Ovary (tissue), 10 donors: ENCODE measurements at places on chromosomes 7 and 10. TPM values are rescaled to one million over a fixed set of nuclear protein-coding genes. Genes with fewer than 3 reads are reported as not detected.

- DNase-seq: no peak
Observed at GRCh38 chr10:77417359-77417758, 220.2 kb downstream of the KCNMA1 start.

GRCh38 chr7:2023877-2024566, 208.7 kb downstream of the MAD1L1 start:
- no peak for DNase-seq

DNA sequence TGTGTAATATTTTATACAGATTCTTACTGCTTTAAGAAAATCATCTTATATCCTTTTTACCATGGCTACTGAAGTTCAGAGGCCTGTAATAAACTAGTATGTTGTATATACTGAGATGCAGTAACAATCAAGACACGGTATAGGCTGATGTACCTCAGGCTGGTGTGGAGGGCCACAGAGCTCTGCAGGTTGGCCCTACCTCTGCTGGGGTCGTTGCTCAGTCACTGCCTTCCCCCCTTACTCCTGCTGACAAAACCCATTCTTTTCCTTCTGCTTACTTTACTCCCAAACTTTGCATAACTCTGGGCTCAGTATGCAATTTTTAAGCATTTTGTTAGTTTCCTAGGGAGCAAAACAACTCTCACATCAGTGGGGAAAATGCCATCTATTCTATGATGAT, 200.1 kb upstream of the FOXP2 start:
- DNase-seq: no peak

DNA sequence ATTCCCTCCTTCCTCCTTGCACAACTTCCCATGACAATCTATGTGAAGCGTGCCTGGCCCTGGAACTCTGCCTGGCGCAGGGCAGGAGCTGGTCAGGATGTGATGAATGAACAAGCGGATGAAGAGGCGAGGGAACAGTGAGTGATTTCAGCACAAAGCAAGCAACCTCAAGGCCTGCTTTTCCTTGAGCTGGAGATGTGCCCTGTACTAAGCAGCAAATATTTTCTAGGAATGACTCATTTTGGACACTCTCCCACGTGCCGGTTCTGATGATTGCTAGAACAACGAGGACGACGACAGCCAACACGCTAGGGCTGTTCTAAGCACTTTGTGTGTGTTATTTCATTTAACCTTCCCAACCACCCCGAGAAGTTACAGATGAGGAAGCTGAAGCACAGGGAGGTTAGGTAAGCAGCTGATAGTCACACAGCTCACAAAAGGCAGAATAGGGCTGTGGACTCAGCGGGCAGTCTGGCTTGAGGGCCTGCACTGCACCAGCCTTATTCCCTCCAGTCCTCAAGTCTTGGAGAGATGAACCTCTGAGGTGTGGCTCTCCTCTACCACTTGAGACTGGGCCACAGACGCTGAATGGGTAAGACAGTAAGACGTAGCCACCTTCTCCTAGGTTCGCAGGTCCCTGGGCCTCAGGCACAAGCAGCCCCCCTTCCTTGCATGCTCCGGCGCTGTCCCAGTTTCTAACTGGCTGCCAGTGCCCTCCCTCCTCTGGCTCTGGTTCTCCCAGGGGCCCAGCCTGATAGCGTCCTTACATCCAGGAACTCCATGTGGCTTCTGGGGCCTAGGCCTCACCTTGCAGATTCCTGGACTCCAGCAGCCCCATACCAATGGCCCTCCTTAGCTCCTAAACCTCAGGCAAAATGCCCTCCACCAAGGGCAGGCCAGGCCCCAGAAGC, 59.0 kb downstream of the YKT6 start:
- DNase-seq: peak; percentile 68

- no peak for DNase-seq
Observed at GRCh38 chr10:63929831-63930467, 408.7 kb downstream of the REEP3 start.

- no peak for DNase-seq
Observed at GRCh38 chr7:97731736-97732564, at the start of gene TAC1. TSS of gene TAC1 (plus strand) at chr7:97732086. CDS start at chr7:97732613, 527 bp downstream.

DNA sequence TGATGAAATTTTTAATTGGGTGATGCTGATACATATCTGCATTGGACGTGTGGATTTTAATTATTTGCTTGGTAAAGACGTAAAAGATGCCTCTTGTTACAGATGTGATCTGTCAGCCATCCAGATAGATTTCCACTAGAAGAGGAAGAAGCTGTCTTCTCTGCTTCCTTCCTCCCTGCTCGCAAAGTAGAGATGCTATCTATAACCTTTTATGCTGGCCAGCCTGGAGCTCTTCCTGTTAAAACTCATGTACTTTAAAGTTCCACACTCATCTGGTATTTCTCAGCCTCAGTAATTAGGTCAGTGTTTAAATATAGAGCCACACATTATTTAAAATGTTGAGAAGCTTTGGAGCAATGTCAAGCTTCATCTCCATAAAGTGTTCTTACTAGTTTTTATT, 51.2 kb upstream of the TMEM229A start:
- DNase-seq: no peak

- DNase-seq: no peak
Observed at GRCh38 chr7:81415181-81415580, 354.7 kb downstream of the HGF start.

DNA sequence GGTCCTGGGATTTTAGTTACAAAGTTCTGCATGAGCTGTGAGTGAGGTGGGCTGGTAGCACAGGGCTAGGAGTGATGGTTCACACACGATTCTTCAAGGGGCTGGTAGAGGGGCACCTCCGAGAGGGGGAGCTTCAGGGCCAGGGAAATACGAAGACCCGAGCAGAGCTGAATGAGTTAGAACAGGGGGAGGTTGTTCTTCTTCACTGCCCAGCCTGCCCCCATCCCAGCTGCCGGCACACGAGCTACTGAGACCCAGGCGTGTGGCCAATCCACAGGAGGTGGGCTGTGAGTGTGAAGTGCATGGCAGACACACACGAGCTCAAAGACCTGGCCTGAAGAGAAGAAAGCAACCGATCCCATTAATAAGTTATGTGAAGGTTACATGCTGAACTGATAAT, 256.2 kb upstream of the ZNF32 start:
- peak; percentile 40 for DNase-seq

DNA sequence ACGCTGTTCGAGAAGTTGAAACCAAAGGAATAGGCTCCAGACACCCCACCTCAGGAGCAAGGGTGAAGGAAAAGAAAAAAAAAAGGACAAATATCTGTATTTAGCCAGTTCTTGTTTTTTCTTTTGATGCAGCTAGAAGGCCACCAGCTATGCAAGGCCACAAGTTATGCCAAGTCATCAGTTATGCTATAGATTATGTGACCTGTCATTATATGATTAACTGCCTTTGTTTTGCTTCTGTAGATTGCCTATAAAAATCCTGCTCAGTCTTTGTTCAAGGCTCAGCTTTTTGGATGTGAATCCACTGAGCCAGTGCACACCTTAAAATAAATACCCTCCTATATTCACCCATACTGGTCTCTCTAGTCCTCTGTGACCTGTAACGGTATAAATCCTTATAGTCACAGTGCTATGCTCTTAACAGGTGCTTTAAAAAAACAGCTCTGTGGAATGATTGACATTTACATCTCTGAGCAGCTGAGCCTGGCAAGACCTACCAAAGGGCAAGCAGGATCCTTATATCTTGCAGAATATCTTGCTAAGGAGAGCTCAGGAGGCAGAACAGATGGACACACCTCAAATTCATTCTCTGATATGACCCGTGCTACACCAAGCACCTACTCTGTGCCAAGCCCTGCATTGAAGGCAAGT, 20.4 kb downstream of the MAT1A start:
- DNase-seq: no peak

DNA sequence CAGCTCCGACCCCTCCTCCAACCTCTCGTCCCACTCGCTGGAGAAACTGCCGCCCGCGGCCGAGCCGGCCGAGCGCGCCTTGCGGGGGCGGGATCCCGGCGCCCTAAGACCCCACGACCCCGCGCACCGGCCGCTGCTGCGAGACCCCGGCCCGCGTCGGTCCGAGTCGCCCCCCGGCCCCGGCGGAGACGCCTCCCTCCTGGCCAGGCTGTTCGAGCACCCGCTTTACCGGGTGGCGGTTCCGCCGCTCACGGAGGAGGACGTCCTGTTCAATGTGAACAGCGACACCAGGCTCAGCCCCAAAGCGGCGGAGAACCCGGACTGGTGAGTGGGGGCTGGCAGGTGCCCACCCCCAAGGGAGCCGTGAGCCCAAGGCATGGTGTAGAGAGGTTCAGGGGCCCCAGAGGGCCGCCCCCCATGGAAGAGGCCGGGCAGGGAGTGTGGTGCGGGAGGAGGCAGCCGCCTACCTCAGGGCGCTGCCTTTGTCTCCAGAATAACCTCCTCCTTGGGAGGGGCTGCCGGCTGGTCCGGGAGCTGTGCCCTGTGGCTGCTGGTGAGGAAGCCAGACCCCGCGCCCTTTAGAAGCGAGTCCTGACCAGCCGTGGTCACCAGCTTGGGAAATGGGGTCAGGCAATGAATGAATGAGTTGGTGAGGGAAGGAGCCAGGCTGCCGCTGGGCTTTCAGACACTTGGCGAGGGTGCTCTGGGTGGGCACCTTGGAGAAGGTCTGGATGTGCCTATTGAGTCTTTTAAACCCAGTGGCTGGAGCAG, 1.3 kb downstream of the FAM20C start:
- peak; percentile 48 for DNase-seq

- no peak for DNase-seq
Observed at GRCh38 chr10:133249094-133249780, 11.6 kb downstream of the VENTX start.

DNA sequence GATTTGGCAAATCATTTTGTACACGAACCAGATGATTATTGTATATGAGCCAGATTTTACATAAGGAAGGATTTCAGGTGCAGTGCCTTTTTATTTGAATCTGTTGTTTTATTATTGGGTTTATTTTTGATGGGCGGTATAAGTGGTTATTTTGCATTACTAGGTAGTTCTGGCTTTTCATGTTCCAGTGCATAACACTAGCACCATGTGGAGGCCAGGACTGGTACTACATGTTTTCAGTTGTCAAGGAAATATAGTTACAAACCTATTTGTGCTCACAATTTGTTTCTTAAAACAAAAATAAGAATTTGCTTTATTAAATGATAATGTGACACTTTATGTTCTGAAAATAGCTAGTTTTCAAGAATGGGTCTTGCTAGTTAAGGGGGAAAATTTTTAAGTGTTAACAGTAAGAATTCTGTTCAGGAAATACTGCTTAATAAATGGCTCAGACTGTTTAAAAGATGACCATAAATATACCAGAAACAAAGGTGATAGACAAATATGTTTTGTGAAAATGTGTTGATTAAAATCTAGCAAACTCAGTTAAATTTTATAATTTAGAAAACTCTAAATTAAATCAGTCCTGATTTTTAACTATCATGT, 7.1 kb upstream of the SEMA3E start:
- no peak for DNase-seq

GRCh38 chr10:48465860-48466521, 138.9 kb downstream of the ARHGAP22 start:
- DNase-seq: no peak

GRCh38 chr7:95957510-95957909, 185.2 kb downstream of the DYNC1I1 start:
- no peak for DNase-seq

DNA sequence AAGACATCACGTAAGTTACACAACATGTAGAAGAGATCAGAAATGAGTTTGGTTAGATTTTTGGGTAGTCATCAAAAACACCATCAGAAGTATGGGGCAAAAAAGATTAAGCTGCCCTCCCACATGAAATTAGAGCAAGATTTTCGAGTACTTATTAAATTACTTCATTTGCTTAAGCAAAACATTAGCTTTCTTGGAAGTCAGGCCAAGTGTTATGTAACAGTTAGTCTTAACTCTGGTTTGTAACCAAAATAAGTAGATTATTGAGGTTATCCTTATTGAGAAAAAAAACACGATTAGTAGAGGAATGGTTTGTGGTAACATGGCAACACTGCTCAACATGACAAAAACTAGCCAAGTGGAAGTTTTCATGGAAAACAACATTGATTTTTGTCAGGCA, 37.9 kb downstream of the HBP1 start:
- DNase-seq: no peak

DNA sequence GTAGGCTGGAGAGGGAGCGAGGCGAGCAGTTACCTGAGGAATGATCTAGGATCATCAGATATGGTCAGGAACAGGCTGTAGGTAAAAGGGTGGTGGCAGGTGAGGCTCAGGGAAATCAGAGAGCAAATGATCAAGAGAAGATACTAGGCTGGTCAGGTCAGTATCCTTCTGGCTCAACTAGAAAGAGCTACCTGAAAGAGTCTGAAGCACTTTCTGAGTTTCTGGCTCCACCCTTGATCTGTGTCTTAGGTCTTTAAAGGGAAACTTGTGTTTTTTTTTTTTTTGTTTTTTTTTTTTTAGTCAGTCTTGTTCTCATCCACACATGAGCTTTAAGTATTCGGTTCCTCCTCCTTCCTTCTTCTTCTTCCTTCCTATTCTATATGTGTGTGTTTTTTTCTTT, 10.5 kb downstream of the ADAM22 start:
- no peak for DNase-seq

GRCh38 chr7:46982928-46983327, 599.0 kb downstream of the TNS3 start:
- no peak for DNase-seq

ABCB1 gene
- 8.1 TPM for total RNA-seq

HMX2 gene
- not detected for total RNA-seq

SPDYE3 gene
- not detected for total RNA-seq

ADCY1 gene
- 0.94 TPM for total RNA-seq

CPEB3 gene
- total RNA-seq: 5.6 TPM

GIMAP1 gene
- 1.9 TPM for total RNA-seq

ADO gene
- 31.1 TPM for total RNA-seq

LIPJ gene
- 0.20 TPM for total RNA-seq

IQCE gene
- 7.2 TPM for total RNA-seq

TAS2R5 gene
- total RNA-seq: 2.3 TPM
